ENCODE measurements at places on chromosomes 13 and 19.

GRCh38 chr13:44298314-44298713 is 75.3 kb upstream of the SERP2 start:
- no peak for DNase-seq

GRCh38 chr13:25502031-25502430 is 130.3 kb downstream of the ATP8A2 start:
- no peak for DNase-seq

- no peak for DNase-seq
These were observed 2.1 kb upstream of the RAVER1 start for GRCh38 chr19:10335352-10335985.

DNA sequence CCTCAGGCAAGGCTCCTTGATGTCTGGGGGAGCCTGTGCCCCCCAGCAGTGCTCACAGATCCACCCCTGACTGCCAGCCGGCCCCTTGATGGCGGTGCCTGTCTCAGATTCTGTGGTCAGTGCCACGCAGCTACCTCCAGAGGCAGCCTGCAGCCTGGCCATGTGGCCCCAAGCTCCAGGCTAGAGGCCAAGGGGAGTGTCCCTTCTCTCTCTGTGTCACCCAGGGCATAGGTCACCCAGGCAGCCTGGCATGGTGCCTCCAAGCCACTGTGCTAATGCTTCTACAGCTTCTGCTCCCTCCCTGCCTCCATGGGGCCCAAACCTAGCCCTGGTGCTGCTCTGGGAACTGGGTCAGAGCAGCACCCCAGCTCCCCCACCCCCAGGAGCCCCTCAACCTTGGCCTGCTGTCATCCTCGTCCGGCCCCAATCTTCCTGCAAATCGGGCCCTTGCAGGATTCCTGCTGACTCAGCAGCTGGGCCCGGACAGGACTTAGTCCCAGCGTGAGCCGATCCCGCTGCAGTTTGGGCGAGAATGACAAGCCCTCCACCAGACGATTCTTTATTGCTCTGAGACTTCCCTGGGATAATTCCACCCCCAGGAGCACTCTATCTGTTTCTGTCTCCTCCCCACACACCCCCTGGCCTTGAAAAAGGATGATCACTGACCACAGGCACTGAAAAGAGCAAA is 2.8 kb upstream of the ARL11 start:
- DNase-seq = no peak

GRCh38 chr13:73656863-73657262 is 477.3 kb downstream of the KLF12 start:
- DNase-seq = no peak

Data from GDM1 (cell line).